Activated CD8-positive, alpha-beta T cell treated with anti-CD3 and anti-CD28 coated beads, Interleukin-2, amount 10 ng/mL, durations not matched to agents 7 days and 5 days (primary cell): ENCODE measurements at places on chromosomes 1 and 21.

DNA sequence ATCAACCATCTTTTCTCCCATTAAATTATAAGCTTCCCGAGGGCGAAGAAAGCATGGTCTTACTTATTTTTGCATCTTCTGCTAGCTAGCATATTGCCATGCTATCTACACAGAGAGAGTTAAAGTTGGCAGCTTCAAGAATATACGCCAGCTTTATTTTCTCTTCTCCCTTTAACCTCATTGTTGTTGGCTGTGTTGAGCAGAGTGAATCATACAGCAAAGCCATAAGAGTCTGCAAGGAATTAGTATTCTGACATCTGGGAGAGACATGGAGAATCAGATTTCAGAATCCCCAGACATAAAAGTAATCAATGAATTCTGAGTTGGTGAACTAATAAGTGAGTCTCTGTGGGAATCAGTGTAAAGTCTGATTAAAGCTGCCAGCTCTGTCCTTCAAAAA, 649.6 kb upstream of the PTBP2 start:
- H3K27ac ChIP-seq = no peak overlapping the region
- no peaks in the 10 kb centered on the region for H3K27me3 ChIP-seq
- no peaks in the 10 kb centered on the region for H3K36me3 ChIP-seq
- no peak overlapping the region for H3K4me3 ChIP-seq
- DNase-seq = no peak

DNA sequence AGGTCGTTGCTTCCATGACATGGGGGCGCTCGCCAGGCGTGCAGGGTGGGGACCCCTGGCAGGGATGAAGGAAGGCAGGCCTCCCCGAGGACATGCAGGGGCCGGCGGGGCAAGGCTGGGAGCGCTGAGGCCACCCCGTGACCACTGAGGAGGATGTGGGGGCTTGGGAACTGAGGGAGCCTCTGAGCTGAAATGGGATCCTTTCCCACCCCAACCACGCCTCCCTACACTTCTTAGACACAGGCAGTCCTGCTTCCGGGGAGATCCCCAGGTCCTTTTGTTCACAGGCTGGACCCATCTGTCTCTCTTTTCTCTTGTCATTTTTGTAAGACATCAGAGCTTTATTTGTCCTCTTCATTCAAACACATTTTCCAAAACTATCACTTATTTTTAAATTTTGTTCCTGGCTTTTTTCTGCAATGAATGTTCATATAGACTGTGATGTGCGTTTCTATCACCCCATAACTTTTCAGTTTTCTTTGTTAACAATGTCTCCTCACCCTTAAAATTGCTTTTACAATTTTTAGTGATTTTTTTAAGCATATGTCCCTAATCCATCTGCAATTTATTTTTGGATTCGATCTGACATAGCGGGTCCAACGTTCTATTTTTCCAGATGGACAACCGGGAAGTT, 156.7 kb upstream of the BACE2 start:
- no peaks in the 10 kb centered on the region for H3K36me3 ChIP-seq
- no peaks in the 10 kb centered on the region for H3K27me3 ChIP-seq
- no peaks in the 10 kb centered on the region for H3K4me1 ChIP-seq
- H3K27ac ChIP-seq = no peak overlapping the region
- no peak overlapping the region for H3K4me3 ChIP-seq

- no peak overlapping the region for H3K4me3 ChIP-seq
- peaks cover 50% of the 10 kb centered on the region for H3K27me3 ChIP-seq
- DNase-seq = no peak
- no peak overlapping the region for H3K27ac ChIP-seq
Observed at GRCh38 chr1:235646463-235646862, 3.1 kb downstream of the GNG4 start.

- H3K4me1 ChIP-seq = peaks cover 45% of the 10 kb centered on the region
- no peaks in the 10 kb centered on the region for H3K27me3 ChIP-seq
- H3K27ac ChIP-seq = peak overlapping the region; percentile 93
- DNase-seq = no peak
Observed at GRCh38 chr1:40690771-40691537, 550 bp upstream of the NFYC start.

DNA sequence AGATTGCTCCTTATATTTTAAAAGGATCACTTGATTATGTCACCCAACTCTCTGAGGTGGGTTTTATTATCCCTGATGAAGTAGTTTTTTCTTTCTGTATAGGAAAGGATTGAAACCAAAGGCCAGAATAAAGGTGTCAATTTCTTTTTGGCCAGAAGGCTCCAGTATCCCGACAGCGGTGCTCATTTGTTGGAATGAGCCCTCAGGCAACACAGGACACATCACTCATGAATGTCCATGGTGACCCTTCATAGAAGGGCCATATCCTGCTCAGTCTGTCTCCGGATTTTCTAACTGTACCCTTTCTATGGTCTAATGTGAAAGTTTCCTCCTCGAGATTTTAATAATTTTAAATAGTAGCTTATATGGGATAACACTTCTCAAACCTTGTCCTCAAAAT, 171.3 kb upstream of the USP24 start:
- peaks cover 4% of the 10 kb centered on the region for H3K27me3 ChIP-seq
- H3K4me1 ChIP-seq = no peaks in the 10 kb centered on the region
- no peak overlapping the region for H3K27ac ChIP-seq
- DNase-seq = no peak
